IMR-90 (cell line): ENCODE measurements at places on chromosomes 6 and 20.
A peak's percentile ranks its signal among the peaks of the same experiment; 100 is the strongest.

DNA sequence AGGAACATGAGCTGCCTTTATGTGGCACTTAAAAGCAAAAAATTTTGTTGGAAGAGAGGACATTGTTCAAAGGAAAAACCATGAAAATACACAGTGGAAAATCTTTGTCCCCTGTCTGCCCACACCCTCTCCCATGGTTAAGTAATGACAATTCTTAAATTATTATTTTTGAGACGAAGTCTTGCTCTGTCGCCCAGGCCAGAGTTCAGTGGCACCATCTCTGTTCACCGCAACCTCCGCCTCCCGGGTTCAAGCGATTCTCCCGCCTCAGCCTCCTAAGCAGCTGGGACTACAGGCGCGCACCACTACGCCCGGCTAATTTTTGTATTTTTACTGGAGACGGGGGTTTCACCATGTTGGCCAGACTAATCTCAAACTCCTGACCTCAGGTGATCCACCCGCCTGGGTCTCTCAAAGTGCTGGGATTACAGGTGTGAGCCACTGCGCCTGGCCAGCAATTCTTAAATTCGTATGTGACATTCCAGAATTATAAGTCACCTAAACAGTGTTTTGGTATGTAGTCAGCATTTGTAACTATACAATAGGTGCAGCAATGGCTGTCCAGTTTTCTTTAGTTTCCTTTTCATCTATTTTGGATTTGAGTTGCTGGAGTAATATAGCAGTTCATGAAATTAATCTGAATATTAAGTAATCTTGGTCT, 636 bp upstream of the SSR1 start:
- no peak for DNase-seq

DNA sequence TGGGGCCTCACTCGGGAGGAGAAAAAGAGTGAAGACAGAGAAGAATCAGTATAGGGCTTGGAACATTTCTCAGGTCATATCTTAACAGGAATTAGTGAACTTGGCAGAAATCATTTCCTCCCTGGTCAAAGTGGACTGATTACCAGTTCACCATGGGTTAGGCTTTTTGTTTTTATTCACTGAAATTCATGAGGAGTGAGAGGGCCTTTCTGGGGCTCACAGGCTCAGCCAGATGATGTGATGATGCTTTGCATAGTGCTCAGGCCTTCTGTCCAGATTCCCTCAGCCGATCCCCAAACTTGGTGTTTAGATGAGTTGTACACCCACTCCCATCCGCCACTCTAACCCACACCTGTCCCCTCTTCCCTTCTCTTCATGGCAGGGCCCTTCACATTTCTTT, 32.5 kb downstream of the SRSF3 start:
- no peak for DNase-seq

DNA sequence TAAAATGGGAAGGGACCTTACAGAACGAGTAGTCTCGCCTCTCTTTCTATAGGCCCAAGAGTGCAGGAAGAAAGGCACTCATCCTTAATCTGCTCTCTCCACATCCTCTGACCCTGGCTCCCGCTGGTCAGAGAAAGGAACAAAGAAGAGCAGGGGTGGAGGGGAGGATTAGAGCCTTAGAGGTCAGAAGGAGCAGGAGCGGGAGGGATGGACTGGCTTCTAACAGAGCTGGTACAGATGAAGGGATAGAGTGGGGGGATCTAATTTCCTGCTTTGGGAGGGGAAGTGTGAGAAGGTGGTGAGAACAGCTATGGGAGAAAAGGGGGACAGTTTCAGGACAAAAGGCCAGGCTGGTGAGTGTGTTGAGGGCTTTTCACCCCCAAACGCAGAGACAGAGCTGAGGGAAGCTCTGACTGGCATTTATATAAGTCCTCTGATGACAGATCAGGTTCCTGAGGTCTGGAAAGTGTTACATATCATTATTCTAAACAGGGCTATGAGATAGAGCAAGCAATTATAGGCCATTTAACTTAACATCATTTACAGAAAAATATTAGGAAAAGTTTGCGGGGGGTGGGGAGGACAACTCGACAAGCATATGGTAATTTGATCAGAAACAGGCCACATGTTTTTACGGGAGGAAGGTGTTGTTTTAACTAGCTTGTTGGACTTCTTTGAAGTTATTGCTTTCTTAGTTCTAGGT, 111.1 kb downstream of the FOXC1 start:
- DNase-seq, result no peak

GRCh38 chr6:6395581-6396197, 75.2 kb upstream of the F13A1 start:
- DNase-seq, result no peak

DNA sequence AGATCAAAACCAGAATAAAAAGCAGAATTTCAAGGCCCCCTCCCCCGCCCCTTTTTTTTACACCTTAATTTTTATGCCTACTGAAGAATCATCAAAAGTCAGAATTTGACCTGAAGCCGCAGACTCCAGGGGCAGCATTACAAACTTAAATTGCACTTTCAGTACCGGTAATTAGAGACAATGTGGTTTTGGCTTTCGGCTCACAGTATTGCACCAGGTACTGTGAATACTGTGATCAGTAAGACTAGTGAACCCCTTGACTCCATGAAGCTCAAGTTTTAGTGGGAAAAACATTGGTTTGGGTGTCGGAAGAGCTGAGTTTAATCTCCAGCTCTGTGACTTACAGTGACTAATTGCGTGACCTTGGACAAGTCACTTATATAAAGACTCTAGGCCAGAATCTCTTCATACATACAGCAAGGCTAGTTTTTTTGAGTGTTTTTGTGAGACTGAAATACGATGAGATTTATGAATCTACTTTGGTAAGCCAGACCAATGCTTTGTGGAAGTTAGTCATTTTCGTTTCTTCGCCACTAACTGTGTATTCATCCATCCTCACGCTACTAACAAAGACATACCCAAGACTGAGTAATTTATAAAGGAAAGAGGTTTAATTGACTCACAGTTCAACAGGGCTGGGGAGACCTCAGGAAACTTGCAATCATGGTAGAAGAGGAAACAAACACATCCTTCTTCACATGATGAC, 114.7 kb downstream of the SASH1 start:
- peak; percentile 67 for DNase-seq
